ENCODE measurements at places on chromosomes 5 and 9.

DNA sequence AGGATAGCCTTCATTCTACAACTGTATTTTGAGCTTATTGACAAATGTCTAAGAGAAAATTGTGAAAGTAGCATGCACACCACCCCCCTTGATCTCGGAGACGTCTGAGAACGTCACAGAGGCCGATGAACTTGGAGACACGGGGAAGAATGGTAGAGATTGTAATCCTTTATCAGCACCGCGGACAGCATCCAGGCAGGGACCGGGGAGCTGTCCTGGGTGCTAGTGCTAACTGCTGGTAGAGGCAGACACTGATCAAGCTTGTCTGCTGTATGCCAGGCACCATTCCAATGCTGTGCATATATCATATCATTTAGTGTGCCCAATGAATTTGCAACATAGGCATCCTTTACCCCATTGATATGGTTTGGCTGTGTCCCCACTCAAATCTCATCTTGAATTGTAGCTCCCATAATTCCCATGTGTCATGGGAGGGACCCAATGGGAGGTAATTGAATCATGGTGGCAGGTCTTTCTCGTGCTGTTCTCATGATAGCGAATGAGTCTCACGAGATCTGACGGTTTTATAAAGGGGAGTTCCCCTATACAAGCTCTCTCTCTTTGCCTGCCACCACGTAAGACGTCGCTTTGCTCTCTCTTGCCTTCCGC lies 98.8 kb downstream of the LHX2 start:
- peak; percentile 70 for DNase-seq

DNA sequence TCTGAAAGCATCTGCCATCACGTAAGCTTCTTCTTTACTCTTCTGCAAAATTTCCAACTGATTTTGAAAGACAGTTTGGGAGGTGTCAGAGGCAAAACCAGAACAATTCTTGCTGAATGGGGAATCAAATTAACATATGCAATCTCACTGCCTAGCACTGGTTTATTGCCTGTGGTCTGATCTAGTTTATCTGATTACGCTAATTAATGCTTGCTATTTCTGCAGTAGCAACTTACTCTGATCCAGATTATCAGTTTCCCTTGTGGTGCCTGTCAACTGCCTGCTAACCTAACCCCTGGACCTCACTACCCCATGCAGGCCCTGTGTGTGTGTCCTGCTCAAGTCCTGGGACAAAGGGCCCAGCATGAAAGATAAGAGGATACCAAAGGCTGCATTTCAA lies 40.3 kb downstream of the CCDC125 start:
- no peak for DNase-seq

GRCh38 chr5:1929108-1929991 lies 46.6 kb upstream of the IRX4 start:
- no peak for DNase-seq

- DNase-seq, result no peak
Observed at GRCh38 chr9:5326893-5327548, 12.7 kb downstream of the RLN1 start.
